Ecto neural progenitor cell (in vitro differentiated cells): ENCODE measurements at places on chromosomes 7 and 10.

GRCh38 chr7:24665564-24666294 is 91.5 kb downstream of the GSDME start:
- DNase-seq: no peak

DNA sequence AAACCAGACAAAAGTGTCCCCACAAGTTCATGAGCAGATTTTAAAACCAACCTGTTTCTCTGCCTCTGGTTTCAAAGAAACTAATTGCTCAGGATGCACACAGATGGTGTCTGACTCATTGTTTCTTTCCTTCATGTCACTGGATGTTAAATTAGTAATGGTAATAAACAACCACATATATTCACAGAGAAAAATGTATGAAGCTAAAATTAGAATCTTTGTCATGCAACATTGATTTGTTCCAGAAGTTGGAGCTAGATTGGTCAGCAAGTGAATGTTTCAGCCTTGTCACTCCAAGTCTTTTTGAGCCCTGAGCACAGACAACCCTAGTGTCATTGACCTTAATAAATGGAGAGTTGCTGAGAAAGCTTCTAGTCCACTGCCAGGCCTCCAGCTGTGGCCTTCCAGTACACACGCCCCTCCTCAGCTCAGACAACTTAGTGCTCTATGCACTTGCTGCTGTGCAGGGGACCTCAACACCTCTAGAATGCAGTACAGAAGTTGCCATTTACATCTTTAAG is 175.9 kb downstream of the CCDC71L start:
- DNase-seq: no peak

- DNase-seq: no peak
Observed at GRCh38 chr7:98204670-98205069, 6.6 kb upstream of the BHLHA15 start.

DNA sequence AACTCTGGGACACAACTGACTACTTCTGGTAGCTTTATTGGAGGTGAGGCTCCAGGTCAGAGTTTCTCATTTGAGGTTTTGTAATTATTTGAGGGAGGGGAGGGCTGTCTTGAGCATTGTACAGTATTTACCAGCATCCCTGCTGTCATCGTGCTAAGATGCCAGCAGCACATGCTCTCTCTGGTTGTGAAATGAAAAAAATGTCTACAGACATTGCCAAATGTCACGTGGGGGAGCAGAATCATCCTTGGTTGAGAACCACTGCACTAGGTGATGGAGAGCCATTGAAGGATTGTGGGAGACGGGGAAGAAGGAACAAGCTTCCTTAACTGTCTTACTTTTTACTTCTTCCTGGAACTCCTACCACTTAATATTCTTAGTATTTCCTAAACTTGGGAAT is 5.0 kb downstream of the SEPTIN7 start:
- DNase-seq: no peak

DNA sequence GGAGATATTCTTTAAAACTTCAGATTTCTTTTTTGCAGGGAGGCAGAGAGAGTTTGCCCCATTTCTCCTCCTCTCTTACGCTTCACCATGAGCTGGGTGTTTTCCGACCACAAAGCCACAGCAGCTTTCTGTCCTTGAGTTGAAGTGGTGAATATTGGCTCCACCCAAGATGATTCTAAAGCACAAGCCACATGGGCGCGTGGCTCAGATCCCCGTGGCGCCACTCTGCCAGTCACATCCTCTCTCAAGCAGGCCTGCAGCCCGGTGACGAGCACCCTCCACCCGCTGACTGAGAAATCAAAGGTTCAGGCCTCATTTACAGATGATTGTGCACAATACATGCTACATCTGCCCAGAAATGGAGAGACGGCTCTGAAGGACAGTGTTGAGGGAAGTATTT is 27.6 kb upstream of the RNF32 start:
- DNase-seq: no peak

GRCh38 chr10:5305374-5305773 is 59.4 kb upstream of the UCN3 start:
- no peak for DNase-seq

GRCh38 chr7:14414274-14414986 is 425.0 kb upstream of the ETV1 start:
- no peak for DNase-seq

GRCh38 chr10:107529350-107529749 is 364.8 kb upstream of the SORCS1 start:
- DNase-seq: no peak

GRCh38 chr7:7220821-7221220 is 38.5 kb downstream of the C1GALT1 start:
- DNase-seq: no peak

DNA sequence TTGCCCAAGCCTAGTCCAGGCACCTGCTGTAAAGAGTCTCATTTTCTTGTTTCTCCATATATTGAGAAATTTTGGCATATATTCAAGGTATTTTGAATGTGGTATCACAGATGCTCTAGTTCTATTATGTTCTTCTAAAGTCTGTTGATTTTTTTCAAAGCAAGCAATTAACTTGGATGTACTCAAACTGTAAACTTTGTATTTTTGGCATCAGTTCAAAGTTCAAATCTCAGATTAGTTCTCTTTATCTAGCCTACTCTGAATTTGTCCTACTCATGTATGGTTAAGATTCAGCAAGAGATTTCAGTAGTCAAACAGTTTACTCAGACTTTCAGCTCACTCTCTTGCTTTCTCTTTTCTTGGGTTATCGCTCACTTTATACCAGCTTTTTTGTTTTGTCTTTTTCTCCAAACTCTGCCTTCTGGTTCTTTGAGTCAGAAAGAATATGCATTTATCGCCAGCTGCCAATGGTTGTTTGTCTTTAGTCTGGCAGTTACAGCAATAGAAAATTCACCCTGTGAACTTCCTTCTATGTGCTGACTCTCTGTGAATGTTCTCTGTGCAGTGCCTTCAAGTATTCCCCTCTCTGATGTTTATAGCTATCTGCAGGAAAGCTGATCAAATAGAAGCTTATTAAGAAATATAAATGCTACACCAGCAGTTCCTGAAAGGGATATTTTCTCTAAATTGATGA is 56.0 kb downstream of the ANKRD7 start:
- no peak for DNase-seq

- DNase-seq: no peak
Observed at GRCh38 chr7:157889480-157889879, 552.7 kb downstream of the DNAJB6 start.

GRCh38 chr10:9911488-9911887 is 1106.2 kb upstream of the CELF2 start:
- no peak for DNase-seq

GRCh38 chr10:74293686-74294371 is 142.8 kb downstream of the ADK start:
- DNase-seq: no peak

DNA sequence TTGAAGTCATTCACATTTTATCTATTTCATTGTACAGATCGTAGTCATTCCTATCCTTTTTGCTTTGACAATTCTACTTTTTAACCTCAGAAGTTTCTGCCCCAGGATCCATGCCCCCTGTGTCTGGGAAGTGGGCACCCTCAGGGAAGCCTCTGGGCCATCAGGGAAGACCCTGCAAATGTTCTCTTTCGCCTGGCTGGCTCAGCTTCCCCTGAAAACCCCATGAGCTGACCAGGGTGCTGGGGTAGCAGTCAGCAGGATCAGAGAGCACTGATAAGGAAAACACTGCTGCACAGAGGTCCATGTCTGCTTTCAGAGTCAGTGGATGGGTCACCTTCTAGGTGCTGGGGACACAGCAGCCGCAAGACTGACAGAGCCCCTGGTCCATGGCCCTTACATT is 23.8 kb downstream of the CUZD1 start:
- DNase-seq: no peak

DNA sequence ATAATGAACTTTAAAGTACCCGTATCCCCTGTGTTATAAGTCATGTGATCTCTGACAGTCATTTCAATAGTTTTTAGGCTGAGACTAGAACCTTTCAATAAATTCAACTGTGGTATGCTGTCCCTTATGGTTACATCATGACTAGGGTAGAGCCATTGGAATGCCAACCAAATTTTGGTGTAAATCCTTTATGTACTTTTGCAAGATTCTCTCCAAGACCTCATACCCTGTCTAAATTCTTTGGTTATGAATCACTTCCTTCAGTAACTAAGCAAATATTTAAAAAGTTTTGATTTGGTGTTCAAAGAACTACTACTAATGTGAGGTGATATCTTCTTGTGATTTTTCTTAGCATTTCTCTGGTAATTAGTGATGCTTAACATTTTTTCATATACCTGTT is 20.8 kb upstream of the OR6B1 start:
- DNase-seq: no peak

- DNase-seq: no peak
Observed at GRCh38 chr7:36939816-36940215, 215.5 kb upstream of the AOAH start.

- peak; percentile 64 for DNase-seq
Observed at GRCh38 chr10:92689663-92690210, at the start of gene HHEX. Gene HHEX (plus strand): TSS chr10:92689955. CDS start chr10:92689987, 32 bp downstream.

DNA sequence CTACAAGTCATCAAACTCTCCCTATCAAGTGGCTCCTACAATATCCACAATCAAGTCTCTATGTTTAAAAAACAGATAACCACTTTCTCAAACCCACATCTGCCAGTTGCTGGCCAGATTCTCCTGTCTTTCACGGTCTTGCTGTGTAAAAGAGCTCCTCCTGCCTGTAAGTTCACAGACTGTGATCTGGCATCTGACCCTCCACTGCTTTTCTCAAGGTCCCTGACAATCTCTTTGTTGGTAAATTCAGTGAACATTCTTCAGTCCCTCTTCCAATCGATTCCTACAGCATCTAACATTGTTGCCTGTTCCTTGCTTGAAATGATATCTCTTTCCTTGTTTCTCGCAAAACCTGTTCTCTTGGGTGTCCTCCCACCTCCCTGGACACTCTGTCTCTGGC is 18.5 kb upstream of the LMOD2 start:
- no peak for DNase-seq

GRCh38 chr10:71989661-71990454 is 25.7 kb downstream of the CHST3 start:
- no peak for DNase-seq
